ENCODE measurements at places on chromosomes 7 and 10. TPM values are rescaled to one million over a fixed set of nuclear protein-coding genes. Genes with fewer than 3 reads are reported as not detected.

The ARMC3 gene
- total RNA-seq, result not detected

The INSIG1 gene
- 26.0 TPM for total RNA-seq

The CDC14C gene
- total RNA-seq, result under 0.01 TPM

The AP1S1 gene
- 295 TPM for total RNA-seq

The SPDYE2B gene
- total RNA-seq, result not detected

GRCh38 chr7:45225311-45225947 lies 67.8 kb downstream of the RAMP3 start:
- no peak for DNase-seq

- DNase-seq, result no peak
Observed at GRCh38 chr10:132897516-132898381, 44.6 kb downstream of the CFAP46 start.

DNA sequence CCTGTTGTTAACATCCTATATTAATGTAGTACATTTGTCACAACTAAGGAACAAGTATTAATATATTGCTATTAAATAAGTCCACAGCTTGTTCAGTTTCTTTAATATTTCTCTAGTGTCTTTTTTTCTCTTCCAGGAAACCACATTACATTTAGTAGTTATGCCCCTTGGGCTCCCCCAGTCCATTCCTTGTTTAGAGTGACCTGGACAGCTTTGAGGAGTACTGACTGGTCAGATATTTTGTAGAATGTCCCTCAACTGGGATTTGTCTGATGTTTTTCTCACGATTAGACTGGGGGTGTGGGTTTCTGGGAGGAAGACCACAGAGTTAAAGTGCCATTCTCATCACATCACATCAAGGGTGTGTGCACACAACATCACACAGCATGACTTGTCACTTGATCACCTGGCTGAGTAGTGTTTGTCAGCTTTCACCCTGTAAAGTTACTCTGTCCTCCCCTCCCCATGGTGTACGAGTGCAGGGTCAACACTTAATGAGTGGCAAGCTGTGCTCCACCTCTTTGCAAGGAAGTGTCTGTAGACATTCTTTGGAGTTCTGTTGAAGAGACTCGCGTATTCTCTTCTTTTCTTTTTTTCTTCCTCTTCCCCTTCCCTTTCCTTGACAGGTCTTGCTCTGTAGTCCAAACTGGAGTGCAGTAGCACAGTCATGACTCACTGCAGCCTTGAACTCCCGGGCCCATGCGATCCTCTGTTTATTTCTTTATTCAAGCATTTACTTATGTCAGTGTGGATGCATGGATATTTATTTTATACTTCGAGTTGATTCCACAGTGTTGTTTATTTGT lies 10.2 kb downstream of the LMTK2 start:
- DNase-seq, result peak; percentile 75

DNA sequence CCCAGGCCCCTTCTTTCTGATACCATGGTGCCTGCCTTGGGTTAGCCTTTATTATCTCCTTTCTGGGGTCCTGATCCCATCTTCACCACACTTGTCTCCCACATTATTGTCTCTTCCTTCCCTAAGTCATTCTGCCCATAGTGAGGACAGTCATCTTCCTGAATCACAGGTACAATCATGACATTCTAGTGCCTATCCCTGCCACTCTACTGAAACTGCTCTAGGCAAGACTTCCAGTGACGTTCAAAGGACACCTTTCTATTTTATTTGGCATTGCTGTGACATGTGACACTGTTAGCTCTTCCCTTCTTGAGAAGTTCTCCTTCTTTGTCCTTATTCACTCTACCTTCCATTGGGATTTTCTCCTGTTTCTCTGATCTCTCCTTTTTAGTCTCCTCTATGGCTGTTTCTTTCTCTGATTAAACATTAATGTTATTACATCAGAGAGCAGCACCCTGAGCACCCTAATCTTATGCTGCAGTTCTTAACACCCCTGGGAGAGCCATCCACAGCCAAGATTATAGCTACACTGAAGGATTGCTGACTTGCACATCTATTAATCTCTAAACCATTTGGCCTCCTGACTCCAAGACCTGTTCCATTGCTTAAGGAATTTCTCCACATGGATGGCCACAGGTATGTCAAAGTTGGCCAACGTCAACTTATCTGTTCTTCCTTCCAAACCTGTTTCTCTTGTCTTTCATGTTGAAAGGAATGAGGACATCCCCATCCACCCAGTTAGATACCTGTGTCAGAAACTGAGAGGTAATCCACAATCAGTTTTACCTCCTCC lies 10.9 kb downstream of the MACC1 start:
- DNase-seq, result no peak

GRCh38 chr10:82150123-82150900 lies 275.3 kb downstream of the NRG3 start:
- DNase-seq, result no peak

DNA sequence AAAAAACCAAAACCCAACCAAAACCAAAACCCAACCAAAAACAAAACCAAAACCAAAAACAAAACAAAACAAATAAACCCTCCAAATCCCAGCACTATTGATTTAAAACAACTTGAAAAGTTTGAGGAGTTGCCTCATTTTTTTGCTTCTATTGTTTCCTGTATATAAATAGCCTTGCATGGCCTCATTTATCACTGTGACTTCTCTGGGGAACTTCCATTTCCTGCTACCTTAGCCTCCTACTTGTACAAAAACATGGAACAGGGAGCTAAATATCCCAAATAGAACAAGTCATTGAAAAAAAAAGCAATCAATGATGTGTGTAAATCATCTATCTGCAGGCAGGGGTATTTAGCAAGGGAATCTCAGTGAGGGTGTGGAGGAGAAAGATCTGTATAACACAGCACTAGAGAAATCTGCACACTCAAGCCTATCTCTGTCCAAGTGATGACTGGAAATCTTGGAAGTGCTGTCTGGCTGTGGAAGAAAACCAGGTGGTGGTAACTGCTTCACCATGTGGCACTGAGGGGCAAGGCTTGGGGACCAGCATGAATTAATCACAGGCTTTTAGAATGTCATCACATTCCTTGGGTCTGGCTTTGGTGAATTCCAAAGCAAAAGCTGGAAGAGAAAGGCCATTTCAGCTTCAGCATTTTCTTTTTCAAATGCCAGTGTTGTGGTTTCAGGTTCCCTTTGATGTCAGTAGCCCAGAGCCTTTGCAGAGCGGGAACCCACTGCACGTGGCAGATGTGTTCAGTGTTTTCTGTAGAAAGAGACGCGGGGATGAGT lies 349.5 kb upstream of the ZNF32 start:
- DNase-seq, result peak; percentile 10

DNA sequence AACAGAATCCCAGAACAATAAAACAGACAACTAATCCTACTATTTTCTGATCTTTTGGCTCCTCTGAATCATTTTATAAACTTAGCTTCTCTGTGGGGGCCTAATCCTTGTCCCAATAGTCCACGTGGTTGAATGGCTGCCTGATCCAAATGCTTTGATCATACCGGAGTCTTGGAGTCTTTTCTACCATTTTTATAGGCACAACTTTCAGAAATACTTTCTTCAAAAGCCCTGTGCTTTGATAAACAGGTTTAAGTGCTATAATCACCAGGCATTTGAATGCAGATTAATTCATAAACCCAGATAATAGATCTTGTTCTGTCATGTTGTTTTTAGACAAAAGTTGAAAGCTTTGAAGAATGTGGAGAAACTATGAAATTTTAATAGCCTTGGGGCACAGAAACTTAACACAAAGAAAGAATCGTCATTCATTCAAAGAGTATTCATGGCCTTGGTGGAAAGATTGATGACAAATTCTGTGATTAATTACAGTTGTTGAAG lies 163.7 kb downstream of the AHR start:
- no peak for DNase-seq

DNA sequence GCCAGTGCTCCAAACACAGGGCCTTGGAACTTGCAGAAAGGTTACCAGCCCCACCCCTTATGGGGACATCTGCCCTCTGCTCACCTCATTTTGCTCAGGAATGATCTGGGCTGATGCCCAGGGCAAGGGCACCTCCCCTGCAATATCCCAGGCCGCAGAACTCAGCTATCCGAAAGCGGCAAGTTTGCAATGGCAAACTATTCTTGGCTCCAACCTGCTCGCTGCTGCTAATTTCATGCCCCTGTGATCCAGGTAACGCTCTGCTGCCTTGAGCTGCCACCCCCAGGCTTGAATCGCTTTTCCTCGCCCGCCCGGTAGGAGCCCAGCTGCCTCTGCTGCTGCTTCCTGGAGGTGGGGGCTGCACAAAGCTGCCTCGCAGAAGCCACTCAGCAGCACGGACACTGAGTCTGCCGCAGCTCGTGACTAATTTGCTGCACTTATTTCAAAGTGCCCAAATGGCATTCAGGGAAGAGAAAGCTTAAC lies 18.2 kb downstream of the SLC29A3 start:
- no peak for DNase-seq

DNA sequence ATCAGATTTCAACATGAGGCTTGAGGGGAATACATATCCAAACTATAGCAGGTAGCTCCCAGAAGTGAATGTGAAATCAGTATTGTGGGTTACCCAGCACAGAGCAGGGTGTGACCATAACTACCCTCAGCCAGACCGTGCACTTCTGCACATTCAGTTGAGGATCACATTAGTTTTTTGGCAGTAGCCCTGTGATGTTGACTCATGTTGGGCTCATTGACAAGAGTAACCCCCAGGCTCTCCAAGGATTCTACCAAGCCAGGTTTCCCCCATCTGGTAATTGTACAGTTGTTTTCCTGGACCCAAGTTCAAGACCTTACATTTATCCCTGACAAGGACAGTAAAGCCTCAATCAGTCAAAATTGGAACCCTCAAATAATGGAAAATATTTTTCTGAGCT lies 11.7 kb upstream of the CPA4 start:
- DNase-seq, result peak; percentile 72

GRCh38 chr7:151570366-151570915 lies 50.7 kb upstream of the RHEB start:
- DNase-seq, result peak; percentile 47

GRCh38 chr7:112550468-112551060 lies 69.8 kb downstream of the LSMEM1 start:
- peak; percentile 71 for DNase-seq

- no peak for DNase-seq
Observed at GRCh38 chr10:49371967-49372366, 23.9 kb downstream of the DRGX start.

- no peak for DNase-seq
Observed at GRCh38 chr10:43694526-43694925, 45.8 kb upstream of the ZNF32 start.

DNA sequence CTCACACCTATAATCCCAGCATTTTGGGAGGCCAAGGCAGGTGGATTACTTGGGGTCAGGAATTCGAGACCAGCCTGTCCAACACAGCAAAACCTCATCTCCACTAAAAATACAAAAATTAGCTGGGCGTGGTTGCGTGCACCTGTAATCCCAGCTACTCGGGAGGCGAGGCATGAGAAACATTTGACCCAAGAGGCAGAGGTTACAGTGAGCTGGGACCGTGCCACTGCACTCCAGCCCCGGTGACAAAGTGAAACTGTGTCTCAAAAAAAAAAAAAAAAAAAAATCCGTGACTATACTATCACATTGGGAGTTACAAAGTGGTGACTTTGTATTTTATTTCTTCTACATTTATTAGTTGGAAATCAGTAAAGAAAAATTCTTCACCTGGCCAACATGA lies 101.2 kb downstream of the EPC1 start:
- DNase-seq, result no peak

DNA sequence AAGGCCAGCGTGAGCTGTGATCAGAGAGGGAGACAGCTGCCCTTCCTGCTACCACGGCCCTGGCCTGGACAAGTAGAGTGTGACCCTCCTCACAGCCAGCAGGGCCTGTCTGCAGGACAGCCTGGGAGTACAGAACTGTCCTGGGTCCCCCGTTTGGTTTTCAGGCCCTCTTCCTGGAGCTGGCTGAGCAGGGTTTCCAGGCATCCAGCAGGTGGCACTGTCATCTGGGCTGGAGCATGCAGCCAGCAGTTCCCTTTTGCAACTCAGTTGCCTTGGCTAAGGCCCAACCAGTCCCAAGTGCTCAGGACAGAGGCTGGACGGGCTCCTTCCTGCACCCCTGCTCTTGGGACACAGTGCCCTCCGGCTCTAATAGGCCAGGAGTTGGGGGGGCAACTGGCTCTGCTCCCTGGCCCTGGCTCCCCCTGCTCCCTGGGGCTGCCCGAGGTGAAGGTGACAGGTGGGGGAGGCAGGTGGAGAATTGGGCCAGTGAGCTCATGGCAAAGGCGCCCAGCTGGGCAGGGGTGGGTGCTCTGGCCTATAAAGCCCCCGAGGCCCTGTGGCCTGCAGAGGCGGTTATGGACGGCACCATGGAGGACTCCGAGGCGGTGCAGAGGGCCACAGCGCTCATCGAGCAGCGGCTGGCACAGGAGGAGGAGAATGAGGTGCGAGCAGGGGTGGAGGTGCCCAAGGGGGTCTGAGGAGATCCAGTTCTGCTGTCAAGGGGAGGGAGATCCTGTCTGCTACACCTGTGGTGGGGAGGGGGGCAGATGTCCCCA lies at the start of gene ANKRD2:
Gene ANKRD2 (plus strand): TSS at position 566 of the 776 bp plus-strand sequence. CDS start 10 bp downstream, at position 576.
- DNase-seq, result peak; percentile 79

GRCh38 chr10:95730233-95730632 lies 25.7 kb upstream of the ENTPD1 start:
- no peak for DNase-seq

DNA sequence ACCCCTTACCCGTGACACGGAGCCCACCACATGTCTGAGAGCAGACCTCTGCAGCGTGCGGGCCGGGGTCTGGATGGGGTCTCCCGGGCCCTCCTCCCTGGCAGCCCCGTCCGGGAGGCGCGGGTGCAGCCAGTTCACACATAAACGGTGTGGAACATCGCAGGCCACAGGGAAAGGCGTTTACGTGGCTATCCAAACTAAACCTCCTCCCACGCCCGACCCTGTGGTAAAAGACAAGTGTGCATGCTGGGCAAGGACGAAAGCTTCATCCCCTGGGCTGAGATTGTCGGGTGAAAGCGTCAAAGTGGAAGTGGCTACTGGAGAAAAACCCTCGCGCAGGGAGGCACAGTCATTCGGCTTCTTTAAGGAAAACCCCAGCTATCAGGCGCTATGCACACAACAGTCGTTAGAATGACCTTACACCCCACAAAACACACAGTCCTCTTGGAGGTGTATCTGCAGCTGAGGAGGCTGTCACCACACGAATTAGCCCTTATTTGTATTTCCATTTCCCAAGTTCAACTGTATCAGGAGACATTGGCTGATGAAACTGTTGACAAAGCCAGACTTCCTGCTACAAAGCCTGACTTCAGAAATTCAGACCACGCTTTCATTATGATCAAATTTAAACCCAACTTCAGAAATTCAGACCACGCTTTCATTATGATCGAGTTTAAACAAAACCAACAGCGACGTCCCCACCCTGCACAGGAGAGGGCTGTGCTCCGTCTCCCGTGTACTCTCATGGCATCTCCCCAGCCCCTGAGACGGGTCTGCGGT lies 15.3 kb downstream of the GPER1 start:
- no peak for DNase-seq
